Stimulated activated CD8-positive, alpha-beta memory T cell treated with anti-CD3 and anti-CD28 coated beads, Interleukin-12 subunit alpha, Interleukin-12 subunit beta, amount 100 ng/mL, for 1 hour (primary cell): ENCODE measurements at places on chromosomes 12 and 14.

GRCh38 chr14:75711105-75711795 lies 50.2 kb downstream of the TTLL5 start:
- DNase-seq = no peak

- DNase-seq = no peak
Observed at GRCh38 chr12:123119808-123120207, 31.1 kb downstream of the PITPNM2 start.

GRCh38 chr12:92571844-92572543 lies 130.8 kb upstream of the PLEKHG7 start:
- DNase-seq = no peak

- no peak for DNase-seq
Observed at GRCh38 chr12:124716208-124717130, 147.2 kb downstream of the SCARB1 start.

DNA sequence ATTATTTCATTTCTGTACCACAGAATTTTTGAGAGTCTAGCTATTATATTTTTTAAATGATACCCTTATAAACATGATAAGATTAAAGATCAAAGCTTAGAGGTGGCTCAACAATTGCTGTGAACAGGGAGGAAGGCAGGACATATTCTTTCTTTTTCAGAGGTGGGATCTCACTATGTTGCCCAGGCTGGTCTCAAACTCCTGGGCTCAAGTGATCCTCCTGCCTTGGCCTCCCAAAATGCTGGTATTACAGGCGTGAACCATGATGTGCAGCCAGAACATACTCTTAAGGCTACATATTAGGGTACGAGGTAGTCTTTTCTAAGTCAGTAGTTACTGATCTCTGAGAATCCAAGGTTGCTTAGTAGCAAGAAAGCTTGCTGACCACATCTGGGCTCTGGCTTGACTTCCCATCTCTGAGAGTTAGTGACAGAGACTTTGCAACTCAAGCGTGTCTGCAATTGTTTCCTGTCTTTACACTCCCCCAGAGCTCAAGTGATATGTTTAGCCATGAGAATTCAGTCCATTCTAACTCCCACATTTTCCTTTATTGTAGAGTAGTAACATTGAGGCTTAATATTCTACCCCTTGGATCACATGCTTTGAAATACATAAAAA lies 8.6 kb downstream of the RAB5B start:
- no peak for DNase-seq

DNA sequence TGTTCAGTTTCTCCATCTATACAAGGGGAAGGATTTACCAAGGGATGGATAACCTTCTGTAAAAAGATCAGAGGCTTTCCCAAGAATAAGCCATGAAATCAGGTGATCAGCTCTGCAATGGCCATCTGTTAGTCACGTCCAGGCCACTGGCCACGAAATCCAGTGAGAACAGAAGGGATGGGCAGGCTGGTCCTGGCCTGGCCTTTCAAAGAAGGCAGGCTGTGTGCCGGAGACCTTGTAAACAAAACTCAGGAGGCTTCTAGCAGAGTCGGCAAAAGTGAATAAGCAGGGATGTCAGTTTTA lies 68.5 kb downstream of the RNF34 start:
- DNase-seq = no peak

DNA sequence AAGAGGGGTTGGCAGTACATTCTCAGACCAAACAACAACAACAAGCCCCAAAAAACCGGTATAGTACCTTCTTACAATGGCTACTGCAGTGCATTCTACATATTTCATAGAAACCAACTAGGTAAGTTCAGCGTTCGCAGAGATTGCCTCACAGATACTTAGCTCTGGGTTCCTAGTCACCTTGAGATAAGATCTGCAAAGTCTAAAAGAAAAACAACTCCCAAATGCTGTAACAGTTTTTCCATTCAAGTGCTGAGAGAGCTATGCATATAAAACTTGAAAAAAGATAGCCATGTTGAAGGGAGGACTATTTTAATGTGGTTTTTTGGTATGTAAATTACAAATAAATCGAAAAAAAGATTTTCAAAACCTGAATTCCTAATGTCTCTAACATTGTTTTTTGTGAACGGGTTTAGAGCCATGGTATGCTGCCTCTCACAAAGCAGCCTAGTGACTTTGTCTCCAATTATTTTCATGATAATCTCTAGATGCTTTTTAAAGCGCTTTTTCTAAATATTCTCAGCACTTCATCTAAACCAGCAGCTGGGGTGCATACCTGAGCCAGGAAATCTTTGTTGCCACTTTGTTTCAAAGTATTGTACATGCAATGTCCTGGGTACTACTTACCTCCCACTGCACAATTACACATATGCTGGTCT lies 56.6 kb upstream of the CRACR2A start:
- DNase-seq = no peak

- no peak for DNase-seq
Observed at GRCh38 chr12:2332947-2333346, 280.2 kb downstream of the CACNA1C start.

DNA sequence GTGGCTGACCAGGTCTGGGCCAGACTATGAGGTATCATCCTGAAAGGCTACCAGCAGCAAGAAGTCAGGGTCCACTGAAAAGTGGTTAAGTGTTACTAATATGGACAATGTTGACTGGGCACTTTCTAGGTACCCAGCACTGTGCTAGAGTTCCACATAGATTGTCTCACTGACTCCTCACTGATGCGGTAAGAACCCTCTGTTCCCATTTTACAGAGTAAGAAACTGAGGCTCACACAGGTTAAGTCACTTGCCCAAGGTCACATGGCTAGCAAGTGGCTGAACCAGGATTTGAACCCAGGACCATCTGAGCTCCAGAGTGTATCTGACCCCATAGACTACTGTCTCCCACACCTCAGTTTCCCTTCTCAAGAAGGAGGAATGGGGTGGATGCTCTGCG lies 4.6 kb upstream of the CCDC85C start:
- no peak for DNase-seq
